Hematopoietic multipotent progenitor cell treated with erythropoietin and hydrocortisone succinate and interleukin-3 and kit ligand, for 17 days (in vitro differentiated cells): ENCODE measurements at places on chromosomes 11 and 22.

- DNase-seq = no peak
Observed at GRCh38 chr11:61033417-61033816, 61.9 kb downstream of the CD6 start.

DNA sequence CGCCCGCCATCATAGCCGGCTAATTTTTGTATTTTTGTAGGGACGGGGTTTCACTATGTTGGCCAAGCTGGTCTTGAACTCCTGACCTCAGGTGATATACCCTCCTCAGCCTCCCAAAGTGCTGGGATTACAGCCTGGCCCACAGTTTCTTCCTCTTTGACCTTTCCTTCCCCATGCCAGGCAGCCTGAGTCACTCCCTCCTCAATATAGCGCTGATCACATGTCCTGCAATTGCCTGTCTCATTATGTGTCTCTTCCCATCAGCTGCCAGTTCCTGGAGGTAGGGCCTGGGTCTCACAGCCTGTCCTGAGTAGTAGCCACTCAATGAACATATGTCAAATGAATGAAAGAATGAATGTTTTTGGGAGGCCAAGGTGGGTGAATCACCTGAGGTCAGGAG, 43.0 kb upstream of the CCDC134 start:
- no peak for DNase-seq

- DNase-seq = no peak
Observed at GRCh38 chr11:126163074-126163700, 48.3 kb downstream of the RPUSD4 start.

GRCh38 chr22:30250661-30251267, 4.2 kb upstream of the LIF start:
- no peak for DNase-seq

GRCh38 chr11:116701876-116702275, 70.9 kb downstream of the BUD13 start:
- DNase-seq = no peak

DNA sequence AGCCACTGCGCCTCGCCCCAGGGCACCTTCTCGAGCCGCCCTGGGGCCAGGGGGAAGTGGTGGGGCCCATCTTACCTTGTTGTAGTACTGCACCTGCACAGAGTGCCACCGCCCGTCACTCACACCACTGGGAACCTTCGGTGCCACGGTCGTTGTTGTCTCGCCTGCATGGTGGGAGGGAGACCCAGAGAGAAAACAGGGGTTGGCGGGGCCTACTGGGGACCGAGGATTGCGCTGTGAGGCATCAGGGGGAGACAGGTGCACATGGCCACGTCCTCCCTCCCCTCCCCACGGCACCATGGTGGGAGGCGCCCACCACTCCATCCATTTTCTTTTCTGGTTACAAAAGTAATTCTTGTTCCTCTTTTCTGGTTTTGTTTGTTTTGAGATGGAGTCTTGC, 97.8 kb downstream of the TRMU start:
- DNase-seq = no peak

GRCh38 chr11:94302776-94303175, 1.6 kb upstream of the IZUMO1R start:
- no peak for DNase-seq

DNA sequence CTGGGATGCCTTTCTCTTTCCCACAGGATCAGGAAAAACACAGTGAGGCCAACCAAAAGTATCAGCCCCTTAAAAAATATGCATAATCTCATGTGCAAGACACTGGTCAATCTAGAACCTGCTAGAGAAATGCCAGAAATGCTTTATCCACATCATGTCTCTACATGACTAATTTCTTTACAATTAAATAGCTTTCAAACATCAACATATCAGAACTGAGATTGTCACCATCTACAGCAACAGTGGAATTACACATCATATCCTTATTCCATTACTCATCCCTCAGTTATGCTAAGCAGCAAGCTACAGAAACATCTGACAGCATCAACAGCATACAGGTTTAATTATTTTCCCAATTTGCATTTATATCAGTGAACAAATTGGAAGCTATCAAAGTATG, 78.8 kb downstream of the DDIAS start:
- no peak for DNase-seq

GRCh38 chr11:16902781-16903378, 111.3 kb downstream of the PLEKHA7 start:
- no peak for DNase-seq

GRCh38 chr11:111422494-111423249, 43.6 kb upstream of the POU2AF1 start:
- DNase-seq = no peak

DNA sequence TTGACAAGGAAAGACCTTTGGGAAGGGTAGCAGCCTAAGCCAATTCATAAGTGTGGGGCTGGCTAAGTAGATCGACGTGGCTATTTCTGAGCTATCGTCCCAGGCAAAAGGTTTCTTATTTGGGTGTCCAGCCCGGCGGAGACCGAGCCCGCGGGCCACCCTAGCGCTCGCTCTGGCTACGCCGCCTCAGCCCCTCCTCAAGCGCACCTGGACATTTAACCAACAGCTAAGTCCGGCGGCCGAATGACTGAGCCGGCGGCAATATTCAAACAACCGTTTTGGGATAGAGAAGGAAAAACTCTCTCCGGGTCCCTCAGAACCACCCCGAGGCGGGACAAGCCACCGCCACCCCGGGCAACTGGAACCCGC, 457 bp downstream of the RNF141 start:
- no peak for DNase-seq

DNA sequence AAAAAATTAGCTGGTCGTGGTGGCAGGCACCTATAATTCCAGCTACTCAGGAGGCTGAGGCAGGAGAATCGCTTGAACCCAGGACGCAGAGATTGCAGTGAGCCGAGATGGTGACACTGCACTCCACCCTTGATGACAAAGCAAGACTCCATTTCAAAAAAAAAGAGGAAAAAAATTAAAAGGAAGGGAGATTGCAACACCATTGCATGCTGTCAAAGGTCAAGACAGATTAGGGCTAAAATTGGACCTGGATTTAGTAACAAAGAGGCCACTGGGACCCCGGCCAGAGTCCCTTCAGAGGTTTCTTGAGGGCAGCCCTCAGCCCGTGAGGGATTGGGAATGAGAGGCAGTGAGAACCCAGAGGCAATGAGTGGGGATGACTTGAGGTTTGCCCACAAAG, 8.2 kb upstream of the MAFF start:
- DNase-seq = peak; percentile 46

DNA sequence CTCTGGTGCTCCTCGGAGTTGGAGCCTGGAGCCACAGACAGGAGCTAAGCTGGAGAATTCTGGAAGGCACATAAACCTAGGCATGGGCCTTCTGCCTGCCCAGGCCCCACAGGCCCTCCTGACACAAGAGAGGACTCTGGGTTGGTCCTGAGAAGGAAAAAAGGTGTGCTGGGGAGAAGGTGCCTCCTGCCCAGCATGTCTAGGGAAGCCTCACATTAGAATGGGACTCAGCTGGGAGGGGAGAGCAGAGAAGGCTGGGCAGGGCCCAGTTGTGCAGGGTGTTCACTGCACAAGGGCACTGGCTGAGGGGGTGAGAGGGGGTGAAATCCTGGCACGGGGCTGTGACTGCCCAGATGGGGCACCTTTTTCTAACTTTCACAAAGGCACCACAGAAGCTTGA, 39.4 kb upstream of the WNT11 start:
- DNase-seq = no peak

GRCh38 chr11:19365743-19366410, 125.1 kb upstream of the E2F8 start:
- DNase-seq = no peak

- no peak for DNase-seq
Observed at GRCh38 chr22:42399315-42400271, 32.6 kb downstream of the NFAM1 start.

DNA sequence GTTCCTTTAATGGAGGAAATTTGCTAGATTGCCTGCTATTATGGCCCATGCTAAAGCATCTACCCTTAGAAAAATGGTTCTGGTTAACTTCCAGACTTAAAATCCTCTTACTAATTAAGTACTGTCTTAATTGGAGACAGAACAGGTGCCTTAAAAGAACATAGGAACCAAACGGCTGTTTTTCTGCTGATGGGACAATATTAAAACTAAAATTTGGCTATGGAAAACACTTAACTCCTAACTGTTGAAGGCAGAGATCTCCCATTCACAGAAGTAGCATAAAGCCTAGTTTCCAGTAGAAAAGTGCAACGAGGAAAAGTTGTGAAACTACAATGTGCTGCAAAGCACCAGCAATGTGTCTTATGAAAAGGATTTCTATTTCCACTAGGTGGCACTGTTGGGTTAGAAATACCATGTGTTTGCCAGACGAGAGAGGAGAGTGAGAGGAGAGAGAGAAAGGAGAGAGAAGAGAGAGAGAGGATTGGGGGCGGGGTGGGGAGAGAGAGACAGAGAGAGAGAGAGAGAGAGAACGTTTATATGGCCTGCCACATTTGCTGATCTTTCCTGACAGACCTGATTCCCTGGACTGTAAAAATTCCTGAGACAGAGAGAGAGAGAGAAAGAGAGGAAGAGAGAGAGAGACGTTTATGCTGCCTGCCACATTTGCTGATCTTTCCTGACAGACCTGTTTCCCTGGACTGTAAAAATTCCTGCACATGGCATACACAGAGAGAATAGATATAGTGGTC, 51.5 kb downstream of the FAM181B start:
- DNase-seq = peak; percentile 60

GRCh38 chr11:8070417-8071115, 10.4 kb upstream of the TUB start:
- DNase-seq = no peak

DNA sequence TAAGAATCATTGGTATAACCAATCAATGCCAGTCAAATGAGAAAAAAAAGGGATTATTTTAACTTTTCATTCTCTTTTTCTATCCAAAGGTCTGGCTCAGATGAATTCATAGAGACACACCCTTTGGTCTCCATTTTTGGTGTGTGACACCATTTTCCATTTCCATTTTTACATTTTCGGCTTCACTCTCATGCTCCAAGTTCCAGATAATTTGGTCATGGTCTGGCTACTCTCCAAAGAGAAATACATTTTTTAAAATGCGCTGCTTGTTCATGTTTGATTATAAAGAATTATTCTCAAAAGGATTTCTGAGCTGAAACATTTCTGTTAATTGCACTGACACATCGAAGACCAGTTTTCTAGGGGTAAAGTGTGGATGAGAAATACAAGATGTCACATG, 51.6 kb upstream of the FIBIN start:
- no peak for DNase-seq

GRCh38 chr11:44217432-44217831, 92.5 kb downstream of the ALX4 start:
- no peak for DNase-seq

- no peak for DNase-seq
Observed at GRCh38 chr11:17286332-17286731, 9.8 kb downstream of the NUCB2 start.

DNA sequence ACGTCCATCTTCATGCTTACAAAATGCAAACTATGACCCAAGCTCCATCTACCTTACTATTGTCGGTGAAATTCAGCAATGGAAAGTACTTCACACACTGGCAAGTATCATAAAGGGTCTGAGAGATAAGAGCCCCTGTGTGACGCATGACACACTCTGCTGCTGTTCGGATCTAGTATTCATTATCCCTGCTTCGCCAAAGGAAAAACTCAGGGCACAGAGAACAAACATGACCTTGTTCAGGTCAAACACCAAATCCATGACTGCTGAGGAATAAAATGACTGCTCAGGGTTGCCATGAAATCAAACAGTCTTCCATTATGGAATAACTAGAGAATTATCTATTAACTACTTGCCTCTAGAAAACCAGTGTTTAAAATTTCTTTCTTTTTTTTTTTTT, 73.0 kb downstream of the MICAL3 start:
- DNase-seq = no peak
